ENCODE measurements at places on chromosomes 12 and 14.

GRCh38 chr12:78192979-78193378 lies 362.3 kb downstream of the NAV3 start:
- DNase-seq = no peak

DNA sequence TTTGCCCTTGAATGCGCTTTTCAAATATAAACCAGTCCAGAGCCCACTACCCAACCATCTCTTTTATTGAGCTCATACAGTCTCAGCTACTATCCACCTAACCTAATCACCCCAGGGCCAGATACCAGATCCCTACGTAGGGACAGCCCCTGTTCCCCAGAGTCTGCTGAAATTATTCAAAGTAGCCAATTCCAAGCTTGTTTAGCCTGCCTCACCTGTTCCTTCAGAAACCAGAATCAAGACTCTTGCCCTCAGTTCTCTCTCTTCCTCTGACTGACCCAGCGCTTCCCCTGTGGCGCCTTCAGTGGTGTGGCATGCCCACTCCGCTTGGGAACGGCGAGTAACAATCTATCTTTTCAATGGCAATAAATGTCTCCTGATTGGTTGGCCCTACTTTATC lies 18.8 kb downstream of the BMAL2 start:
- no peak for DNase-seq

DNA sequence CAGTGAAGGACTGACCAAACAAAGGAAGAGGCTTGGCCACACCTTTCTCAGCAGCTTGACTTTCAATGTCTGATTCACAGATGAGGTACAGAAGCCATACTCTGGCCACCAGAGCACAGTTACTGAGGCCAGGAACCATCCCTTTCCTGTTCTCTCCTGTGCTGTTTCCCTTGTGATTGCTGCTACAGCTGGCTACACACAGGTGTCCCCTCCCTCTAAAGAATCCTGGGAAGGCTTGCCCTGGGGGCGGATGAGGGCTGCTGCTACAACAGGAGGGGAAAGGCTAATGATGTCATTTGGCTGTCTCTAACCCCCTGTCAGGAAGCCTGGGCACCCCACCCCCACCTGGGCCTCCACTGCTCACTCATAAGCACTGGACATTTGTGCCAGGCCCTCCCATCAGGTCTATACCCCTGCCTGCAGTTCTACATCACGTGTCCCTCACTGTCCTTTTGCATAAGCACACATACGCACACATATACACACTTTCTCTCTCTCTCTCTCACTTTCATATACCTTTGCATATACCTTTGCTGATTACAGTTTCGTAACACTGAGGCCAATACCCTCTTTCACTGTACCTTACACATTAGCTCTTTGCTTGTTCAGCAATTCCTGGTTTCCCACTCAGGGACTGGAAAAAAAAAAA lies 41.4 kb downstream of the PRPF40B start:
- no peak for DNase-seq

DNA sequence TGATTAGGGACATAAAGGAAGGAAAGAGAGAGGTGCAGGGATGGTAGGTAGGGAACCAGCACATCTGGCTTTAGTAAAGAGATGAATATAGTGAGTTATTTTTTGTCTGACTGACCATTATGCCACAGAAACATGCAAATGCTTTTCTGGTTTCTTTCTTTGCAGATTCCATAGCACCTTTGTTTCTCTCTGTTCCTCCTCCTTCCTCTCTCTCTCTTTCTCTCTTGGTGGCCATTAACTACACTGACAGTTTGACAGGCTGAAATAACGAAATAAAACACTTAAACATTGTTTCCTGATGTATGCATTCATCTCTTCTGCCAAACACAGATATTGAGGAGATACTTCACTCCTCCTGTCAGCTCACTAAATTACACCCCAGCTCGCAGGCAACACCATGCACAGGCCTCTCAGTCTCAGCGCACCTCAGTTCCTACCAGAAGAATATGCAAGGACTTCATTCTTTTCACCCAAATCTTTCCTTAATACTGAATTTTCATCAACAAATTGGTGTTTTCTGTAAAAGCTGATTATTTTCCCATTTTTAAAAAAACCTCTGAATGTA lies 406.9 kb upstream of the SOX5 start:
- DNase-seq = no peak

DNA sequence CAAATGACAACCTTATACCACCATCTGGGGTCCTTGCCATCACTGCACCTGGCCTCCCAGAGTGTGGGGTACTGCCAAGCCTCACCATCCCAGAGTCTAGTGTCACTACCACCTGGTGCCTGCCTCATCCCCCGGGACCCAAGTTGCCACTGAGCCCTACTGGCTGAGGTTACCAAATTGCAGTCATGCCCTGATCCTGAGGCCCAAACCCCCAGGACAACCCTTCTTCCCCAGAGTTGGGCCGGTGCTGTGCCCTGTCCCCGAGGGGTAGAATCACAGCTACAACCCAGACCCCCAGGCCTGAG lies 8.4 kb upstream of the SFSWAP start:
- DNase-seq = no peak

DNA sequence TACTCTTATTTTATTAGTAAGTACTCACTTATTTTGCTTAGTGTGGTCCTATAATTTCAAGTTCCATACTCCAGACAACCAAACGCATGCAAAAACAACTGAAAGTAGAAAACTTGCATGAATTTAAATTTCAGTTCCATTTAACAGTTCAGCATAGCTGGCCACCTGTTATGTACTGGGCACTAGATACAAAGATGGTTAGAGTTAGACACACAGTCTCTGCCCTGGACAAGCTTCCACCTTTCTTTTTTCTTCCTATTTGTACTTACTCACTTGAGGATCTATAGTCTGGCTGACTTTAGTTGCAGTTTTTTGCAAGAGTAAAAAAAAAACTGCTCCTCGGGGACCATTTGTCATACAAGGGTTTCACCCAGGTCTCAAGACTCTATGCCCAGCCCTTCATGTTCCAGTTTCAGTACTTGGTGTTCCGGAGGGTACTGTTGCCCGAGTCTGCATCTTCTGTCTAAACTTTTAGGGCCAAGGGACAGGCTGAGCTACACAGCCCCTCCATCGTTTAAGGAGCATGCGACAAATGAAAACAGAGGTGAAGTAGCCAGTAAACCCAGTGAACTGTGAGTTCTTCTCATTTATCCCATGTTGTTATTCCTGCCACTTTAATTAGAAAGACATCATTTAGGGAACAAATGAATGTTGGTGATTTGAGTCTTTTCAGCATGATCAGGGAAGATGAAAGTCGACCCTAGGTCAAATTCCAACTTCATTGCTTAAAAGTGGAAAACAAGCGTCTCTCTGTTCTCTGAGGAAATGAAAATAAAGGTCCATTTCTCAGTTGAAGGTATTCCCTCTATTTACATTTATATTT lies 22.3 kb downstream of the RPGRIP1 start:
- DNase-seq = no peak

DNA sequence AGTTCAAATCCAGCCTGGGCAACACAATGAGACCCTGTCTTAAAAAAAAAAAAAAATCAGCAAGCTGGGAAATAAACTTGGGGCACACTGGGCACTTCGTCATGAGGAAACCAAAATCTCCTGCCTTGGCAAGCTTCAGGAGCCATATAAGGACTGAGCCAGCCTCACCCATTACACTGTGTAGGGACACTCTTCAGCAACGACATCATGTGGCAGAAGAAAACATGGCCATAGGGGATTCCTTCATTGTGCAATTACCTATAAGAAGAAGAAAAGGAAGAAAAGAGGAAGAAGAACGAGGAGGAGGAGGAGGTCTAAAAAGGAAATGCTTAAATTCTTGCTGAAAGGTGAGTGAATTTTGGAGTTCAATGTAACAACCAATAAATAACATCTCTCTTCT lies 26.1 kb upstream of the IFNG start:
- no peak for DNase-seq

- DNase-seq = no peak
Observed at GRCh38 chr12:95197636-95198035, 19.6 kb downstream of the FGD6 start.

GRCh38 chr14:31085027-31085426 lies 58.8 kb upstream of the STRN3 start:
- no peak for DNase-seq

- no peak for DNase-seq
Observed at GRCh38 chr14:61822458-61822857, 60.2 kb downstream of the SNAPC1 start.

GRCh38 chr12:9364224-9365176 lies 156.3 kb upstream of the PZP start:
- DNase-seq = no peak

DNA sequence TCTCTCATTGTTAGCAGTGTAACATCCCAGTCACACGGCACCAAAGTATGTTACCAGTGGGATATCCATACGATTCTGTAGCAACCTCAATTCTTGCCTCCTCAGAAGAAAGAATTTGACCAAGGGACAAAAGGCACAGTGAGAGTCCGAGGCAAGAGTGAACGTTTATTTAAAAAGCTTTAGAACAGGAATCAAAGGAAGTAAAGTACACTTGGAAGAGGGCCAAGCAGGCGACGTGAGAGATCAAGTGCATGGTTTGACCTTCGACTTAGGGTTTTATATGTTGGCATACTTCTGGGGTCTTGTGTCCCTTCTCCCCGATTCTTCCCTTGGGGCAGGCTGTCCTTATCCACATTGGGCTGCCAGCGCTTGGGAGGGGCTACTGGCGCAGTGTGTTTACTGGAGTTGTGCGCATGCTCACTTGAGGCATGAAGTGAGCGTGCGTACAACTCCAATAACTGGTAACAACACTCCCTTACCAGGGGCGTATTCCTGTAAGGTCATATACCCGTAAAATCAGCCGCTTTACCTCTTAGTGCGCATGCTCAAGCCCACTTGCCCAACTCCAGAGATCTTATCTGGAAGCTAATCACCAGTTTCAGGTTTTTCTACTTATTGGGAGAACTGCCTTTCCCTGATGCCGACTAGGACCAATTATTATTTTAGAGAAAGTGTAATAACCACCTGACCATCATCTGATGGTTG lies 71.7 kb downstream of the FAR2 start:
- no peak for DNase-seq

- no peak for DNase-seq
Observed at GRCh38 chr14:22848351-22849164, 12.2 kb downstream of the MMP14 start.

- no peak for DNase-seq
Observed at GRCh38 chr12:2422591-2422990, 369.8 kb downstream of the CACNA1C start.

GRCh38 chr14:22510527-22511110 lies 78.4 kb downstream of the DAD1 start:
- DNase-seq = no peak

DNA sequence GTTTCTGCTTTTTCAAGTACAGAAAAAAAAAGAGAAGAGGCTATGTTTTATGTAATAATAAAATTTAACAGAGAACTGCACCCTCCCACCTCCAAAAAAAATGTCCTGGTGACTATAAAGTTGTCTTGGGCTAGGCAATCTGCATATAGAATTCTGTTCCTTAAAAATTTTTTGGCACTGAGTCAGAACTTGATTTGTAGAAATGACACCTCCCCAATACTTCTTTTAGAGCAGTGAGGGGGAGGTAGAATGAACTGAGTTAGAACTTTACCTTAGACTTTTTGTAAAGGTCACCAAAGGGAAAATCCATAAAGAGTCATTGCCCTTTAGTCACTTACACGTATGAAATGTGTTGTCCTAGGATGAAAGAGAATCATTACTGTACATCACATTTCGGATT lies 80.0 kb downstream of the BTG1 start:
- DNase-seq = no peak

DNA sequence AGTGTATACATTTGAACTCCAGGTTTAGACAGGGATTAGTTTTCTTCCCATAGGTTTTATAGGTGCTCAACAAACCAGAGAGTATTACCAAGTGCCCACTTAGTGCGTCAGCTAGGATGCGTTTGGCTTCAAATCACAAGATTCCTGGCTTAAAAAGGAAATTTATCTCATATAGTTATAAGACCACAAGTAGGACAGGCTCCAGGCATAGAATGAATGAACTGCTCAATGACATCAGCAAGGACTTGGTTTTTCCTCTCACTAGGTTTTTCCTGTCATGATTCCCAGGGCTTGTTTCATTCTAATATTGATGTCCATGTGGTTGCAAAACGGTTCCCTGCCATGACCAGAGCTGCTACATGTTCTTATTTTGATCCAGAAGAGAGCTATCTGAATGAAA lies 6.1 kb upstream of the IRAK3 start:
- no peak for DNase-seq

DNA sequence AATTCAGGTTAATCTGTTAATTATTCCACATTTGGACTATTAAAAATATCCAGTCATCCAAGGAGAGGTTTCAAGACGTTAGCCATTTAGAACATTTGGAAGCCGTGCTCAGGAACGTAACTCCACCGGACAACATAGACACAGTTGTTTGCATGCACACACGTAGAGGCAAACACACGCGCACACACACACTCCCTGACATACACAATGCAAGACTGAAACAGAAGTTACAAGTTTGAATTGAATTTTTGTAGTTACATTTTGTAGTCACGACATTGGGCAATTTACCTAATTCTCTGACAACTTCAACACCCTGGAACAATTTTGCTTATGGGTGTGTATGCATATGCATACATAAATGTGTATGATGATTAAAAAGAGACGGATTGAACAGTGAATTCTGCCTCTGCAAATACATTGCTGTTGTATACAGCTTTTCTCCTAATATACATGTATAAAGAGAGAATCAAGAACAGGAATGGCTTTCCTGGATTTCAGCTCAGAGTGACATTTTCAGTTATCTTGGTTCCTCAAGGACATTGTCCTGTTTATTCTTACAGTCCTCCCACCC lies 298.8 kb downstream of the LRFN5 start:
- DNase-seq = no peak
